Umbilical cord (tissue), 2 donors: ENCODE measurements at places on chromosomes 2 and 18.
A peak's percentile ranks its signal among the peaks of the same experiment; 100 is the strongest.

DNA sequence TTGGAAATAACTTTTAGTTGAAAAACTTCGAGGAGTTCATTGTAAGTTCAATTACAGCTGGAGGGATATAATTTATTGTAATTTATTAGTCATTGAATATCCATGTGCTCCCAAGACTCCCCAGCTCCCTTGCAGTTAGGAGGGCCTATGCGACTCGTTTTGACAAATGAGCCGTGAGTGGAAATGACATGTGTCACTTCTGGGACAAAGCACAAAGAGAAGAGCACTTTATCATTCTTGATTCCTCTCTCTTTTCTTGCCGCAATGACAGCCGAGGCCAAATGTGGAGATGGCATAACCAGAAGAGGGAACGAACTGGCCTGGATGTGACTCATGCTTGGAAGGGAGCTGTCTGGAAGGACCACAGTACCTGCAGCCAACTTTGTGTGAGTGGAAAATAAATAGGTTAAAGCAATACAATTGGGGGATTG is 44.2 kb upstream of the ITSN2 start:
- no peak for DNase-seq

- no peak for DNase-seq
Measured at GRCh38 chr18:13165636-13166423, 52.7 kb upstream of the LDLRAD4 start.

DNA sequence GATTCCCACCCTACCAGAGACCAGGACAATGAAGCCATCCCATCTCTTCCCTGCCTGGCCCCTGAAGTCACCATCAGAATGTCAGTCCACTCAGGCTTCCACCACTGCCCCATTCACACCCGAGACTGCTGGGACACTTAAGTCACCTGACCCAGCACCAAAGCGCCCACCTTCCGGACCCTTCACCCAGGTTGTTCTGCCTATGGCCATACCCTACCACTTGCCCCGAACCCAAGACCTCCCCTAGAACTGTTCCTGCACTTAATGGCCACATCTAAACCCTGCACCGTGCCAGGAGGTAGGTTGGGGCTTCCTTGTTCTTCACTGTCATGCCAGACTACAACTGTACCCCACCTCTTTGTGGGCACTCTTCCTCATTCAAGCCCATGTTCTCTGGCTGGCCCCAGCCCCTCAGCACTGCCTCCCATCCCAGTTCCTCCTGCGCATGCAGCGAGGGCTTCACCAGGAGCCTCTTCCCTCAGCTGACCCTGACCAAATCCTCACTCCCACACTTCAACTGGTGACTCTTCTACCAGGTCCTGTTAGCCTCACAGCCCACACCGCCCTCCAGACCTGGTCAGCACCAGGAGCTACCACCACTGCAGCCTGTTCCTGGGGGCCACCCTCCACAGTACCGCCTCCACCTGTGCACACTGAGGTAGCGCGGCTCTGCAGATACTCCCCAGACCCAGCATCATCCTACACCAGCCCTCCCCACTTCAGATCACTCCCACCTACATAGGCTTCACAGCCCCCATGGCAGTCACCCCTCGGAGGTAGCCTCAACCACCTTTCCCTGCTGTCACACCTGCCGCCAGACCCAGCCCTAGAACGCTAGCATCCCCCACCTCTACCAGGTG is 8.3 kb upstream of the ADRA2B start:
- DNase-seq = no peak

DNA sequence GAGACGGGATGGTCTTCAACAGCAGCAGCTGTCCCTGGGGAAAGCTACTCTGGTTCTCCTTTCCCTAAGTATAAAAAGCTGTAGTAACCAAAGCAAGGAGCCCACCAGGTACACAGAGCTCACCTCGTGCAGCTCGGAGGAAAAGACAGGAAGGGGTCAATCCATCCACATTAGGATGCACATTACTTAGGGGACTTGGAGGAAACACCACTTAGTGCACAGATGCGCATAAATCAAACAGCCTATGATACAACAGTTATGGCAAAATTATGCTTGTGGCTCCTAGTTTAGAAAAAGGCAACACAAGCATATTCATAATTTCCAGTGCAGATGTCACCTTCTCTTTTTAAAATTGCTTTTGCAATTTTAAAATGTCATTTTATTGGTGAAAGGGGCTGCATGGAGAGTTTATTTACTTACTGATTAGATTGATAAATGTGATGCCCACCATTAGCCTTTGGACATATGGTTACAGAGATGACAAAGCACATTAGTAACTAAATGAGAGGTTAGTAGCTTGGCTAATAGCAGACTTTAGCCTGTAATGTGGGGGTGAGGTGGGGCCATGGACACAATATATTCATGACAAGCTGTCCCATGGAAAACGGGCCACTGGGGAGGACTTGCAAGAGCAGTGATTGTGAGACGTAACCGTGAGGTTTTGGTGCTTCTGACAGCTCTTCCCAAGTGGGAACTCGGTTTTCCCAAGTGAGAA is 199.8 kb downstream of the MYT1L start:
- DNase-seq = no peak

DNA sequence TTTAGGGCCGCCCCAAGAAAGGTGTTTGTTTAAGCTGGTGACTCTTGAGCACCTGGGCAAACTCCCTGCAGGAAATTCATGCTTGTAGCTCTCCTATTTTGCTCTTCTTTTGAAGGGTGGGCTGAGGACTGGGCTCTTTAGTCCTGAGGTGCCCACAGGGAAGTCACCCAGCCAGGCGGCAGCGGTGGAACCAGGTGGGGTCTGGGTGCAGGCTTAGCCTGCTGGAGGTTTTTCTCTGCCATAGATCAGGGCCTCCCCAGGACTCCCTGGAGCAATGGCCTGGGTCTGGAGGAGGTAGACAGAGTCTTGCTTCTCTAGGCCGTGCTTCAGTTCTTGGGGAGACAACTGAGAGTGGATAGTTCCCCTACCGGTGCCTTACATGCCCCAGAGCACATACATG is 99.9 kb downstream of the CLIP4 start:
- no peak for DNase-seq

GRCh38 chr2:65937379-65938160 is 497.4 kb upstream of the MEIS1 start:
- DNase-seq = no peak

DNA sequence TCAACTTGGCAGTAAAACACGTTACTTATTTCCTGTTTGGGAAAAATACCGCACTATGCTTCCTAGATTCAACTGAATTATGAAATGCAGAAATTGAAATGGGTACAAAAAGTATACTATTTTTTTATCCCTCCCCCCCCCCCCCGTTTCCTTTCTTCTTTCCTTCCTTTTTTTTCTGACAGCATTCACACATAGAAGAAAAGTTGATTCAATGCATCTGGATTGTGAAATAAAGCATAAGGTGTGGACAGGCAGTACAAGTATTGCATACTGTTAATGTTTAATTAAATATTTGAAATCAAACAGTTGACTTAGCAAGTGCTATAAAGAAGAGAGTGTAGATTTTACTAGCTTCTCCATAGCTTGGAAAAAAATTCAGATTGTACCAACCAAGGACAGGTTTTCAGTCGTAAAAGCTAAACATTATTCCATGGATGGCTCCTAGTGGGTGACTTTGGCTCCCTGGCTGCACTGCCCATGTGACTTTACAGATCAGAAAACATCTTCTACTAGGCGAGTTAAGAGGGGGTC is 21.6 kb upstream of the AGFG1 start:
- DNase-seq = no peak

- DNase-seq = peak; percentile 19
Measured at GRCh38 chr2:205585449-205586383, 96.6 kb upstream of the NRP2 start.

- DNase-seq = no peak
Measured at GRCh38 chr2:18245375-18245774, 315.1 kb downstream of the RDH14 start.

DNA sequence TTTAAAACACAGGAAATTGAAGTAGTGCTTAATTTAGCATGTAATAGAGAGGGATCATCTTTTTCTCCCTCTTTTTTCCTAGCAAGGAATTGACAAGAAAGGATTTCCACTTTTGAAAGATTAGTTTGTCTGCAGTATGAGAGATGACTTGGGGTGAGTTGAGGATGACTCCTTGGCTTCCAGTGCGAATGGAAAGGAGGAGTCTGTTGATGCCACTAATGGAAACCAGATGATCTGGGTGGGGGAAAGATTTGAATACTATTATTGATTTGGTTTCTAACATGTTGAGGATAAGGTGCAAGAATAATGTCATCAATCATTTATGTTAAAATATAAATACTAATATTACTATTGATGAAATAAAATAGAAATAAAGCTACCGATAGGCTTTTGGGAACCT is 205.4 kb downstream of the PPP1R1C start:
- no peak for DNase-seq

DNA sequence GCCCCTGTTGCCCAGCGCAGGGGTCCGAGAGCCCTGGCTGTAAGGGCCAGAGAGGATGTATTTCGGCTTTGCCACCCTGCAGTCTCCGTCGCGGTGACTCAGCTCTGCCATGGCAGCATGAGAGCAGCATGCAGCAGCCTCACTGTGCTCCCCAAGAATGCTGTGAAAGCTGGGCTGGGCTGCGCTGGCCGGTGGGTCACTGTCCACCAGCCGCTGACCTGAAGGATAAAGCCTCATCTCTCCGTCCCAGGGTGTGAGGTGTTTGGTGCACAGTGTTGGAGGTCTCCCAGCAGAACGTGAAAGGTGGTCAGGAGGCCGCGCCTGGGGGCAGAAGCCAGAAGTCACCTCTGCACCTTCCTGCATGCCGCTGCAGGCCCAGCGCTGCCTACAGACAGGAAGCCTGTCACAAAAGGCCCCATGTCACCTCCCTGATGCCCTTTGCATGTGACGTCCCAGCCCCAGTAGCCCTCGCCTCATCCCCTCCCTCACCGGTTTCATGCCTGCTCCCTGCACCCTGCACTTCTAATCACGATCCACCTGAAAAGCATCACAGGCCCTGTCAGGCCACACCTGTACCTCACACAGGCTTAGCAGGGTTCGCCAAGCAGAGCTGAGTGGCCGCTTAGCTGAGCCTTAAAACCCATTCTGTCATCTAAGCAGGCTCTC is 342.1 kb downstream of the EIPR1 start:
- no peak for DNase-seq

- no peak for DNase-seq
Measured at GRCh38 chr18:74534150-74534969, at the start of gene CNDP1. Gene CNDP1, plus strand, starts transcription at chr18:74534500. Its CDS starts 168 bp downstream, at chr18:74534668.

DNA sequence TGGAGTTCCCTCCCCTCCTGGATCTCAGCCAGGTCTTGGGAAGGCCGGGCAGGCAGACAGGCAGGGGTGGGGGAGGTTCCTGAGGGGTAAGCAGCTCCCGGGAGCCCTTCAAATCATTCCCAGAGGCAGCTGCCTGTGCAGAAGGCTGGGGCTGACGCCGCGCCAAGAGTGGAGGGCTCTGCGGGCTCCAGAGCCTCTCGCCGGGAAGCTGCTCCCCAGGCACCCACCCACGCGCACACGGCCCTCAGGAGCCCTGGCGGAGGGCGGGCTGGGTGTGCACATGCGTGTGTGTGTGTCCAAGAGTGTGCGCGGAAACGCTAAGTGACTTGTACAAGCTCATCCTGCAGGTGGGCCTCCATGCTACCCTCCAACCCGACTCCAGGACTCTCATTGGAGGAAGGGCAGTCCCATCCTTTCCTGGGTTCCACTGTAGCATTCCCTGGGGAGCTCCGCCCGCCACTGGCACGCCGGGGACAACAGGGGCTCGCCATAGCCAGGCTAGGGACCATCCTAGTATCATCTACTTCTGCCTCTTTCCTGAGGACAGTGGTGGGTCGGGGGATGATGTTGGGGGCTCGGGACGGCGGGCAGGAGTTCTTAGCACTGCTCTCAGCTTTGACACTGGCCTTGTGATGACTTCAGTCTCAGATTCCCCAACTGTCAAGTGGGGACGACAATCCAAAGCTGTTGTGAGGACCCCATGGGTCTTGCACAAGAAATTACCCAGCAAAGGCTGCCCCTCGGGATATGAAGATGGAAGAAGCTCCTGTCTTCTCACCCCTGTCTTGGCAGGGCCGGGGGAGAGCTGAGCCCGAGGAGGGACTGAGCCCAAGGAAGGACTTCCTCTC is 50.3 kb downstream of the INHBB start:
- peak; percentile 14 for DNase-seq

- DNase-seq = no peak
Measured at GRCh38 chr2:128464456-128464855, 145.8 kb upstream of the HS6ST1 start.

DNA sequence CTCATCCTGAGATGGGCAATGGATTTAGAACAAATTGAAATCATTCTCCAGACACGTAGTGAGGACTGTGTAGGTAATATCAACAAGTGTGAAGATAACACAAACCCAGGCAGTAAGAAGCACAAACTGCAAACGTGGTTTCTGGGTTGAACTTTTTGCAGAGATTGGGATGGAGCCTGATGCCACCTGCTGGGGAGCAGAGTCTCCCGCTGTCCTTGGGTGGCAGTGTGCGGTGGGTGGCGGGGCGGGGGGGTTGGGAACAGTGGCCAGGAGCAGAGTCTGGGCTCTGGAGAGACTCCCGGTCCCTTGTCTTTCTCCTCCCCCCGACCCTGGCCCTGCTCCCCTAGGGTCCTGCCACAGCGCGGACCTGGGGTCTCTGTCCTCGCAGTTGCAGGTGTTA is 19.5 kb downstream of the TRAF3IP1 start:
- no peak for DNase-seq

DNA sequence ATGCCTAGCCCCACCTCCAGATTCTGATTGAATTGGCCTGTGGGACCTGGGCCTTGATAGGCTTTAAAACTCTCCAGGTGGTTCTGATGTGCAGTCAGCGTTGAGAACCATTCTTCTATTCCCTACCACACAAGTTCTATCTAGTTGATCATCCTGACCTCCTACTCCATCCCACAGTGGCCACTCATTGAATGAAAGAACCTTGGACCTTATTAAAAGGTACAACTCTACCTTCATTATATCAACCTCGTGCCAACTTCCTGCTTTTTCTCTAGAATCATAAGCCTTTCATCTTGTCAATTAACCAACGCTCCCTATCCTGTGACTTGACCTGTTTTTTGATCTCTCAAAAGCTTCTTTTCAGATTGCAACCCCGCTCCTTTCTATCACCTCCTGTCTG is 55.8 kb downstream of the SLC40A1 start:
- no peak for DNase-seq

- peak; percentile 13 for DNase-seq
Measured at GRCh38 chr2:103789381-103790095, 1027.7 kb downstream of the TMEM182 start.

DNA sequence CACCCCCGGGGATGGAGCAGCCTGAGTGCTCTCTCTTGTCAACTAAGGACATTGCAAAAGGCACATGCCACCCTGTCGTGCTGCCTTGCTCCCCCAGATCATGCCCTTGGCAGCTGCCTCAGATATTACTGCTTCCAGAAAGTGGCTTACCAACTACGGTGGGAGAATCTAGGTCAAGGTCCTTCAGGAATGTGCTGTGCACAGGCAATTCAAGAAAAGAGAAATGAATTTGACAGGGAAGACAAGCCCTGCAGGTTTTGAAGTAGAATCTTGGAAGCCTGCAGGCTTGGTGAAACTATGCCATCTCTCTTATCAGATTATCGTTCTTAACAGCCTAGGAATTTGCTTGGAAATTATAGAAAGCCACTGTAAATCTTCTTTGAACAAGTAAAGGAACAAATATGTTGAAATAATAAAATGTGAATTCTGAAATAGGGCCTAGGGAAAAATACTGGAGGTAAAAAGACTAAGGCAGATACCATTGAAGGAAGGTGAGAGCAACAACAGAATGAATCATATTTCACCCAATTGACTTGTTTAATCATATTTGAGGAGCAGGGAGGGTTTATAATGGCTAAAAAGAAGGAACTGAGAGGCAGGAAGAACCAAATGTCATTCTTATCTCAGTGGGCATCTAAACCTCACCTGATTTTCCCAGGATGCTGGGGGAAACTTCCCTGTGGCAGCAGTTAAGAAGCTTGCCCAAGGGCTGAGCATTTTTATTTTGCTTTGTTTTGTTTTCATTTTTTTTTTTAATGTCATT is 94.0 kb upstream of the GLS start:
- DNase-seq = peak; percentile 78
